Renal cortical epithelial cell (primary cell): ENCODE measurements at places on chromosomes 4 and X. TPM values are rescaled to one million over a fixed set of nuclear protein-coding genes. Genes with fewer than 3 reads are reported as not detected.

The IL9R gene
- not detected in 2 replicates for total RNA-seq

The MMRN1 gene
- total RNA-seq: 1.6 and 3.0 TPM in 2 replicates

The FNIP2 gene
- total RNA-seq: 143 TPM in 2 replicates

The PNMA6F gene
- not detected in 2 replicates for total RNA-seq

DNA sequence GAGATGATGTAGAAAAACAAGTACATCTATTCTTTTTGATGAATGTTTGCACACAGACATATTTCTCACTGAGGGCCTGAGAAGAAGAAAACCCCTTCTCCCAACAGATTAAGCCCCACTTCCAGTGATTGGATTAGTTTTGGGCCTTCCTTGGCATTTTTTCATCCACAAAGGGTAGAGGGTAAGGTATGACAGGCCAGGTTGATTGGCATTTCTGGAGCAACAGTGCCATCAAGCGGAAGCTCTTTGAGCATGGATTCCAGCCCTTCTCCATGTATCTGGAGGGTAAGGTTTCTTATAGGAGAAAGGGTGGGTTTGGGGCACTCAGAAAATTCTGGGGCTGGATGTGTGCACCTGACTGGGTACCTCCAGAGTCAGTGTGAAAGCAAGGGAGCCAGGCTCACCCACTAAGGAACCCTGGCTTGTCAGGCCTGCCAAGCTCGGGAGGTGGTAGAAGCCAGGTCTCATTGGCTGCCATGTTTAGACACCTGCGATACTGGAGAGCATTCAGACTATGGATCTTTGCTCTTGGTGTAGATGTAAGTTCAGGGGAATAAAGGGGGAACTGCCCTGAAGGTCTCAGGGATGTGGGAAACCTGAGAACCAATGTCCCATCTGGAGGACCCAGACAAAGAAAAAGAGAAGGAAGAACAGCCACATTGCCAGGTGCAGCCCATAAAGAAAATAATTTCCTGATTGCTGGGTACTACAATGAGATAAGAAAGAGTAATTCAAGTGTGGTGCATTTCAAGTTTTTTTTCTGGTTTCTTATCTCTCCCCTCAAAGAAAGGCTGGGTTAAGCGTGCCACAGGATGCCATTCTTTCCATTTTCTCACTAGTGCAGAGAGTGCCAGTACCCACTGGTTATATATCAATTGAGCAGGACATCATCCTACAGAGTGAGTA, 222.3 kb upstream of the AGTR2 start:
- no peak for DNase-seq

The GLRB gene
- total RNA-seq: 19.4 and 20.7 TPM in 2 replicates

GRCh38 chrX:72001471-72001870, 90.8 kb downstream of the NHSL2 start:
- DNase-seq: no peak

DNA sequence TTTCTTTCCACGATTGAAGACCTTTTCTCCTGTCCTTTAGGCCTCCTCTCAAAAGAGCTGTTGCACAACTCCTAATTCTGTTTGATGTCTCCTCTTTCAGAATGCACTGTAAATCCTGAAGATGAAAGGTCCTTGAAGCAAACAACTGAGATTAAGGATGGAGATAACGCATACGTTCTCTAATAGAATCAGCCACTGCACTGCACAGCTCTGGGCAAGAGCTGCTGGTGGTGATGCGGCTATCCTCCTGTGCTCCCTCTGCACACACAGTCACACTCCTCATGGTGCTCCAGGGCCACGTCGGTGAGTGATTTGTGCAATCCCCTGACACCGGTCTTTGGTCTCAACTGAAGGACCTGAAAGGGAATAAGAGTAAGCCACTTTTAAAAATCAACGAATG, 208.7 kb downstream of the PDGFC start:
- DNase-seq: no peak
